Effector CD4-positive, alpha-beta T cell (primary cell): ENCODE measurements at places on chromosomes 6 and 20.

DNA sequence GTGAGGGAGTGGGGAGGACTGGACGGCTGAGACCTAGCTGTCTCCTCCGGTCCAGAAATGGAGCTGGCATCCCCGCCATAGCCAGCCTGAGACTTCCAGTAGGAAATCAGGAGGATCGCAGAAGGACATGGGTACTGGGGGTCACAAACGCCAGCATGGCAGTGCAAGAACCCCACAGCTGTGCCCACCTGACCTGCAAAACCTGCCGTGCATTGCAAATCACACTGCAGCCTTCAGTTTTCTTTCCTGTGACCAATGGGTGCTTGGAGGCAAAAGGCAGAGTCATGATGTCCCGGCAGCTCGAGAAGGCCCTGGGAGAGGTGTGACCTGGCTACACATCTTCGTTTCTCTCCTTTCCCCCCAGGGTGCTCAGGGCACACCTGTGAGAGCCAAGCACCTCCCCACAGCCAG lies 23.3 kb upstream of the PHACTR3 start:
- no peak for DNase-seq

- DNase-seq = no peak
Measured at GRCh38 chr6:22873513-22874136, 304.3 kb downstream of the HDGFL1 start.

DNA sequence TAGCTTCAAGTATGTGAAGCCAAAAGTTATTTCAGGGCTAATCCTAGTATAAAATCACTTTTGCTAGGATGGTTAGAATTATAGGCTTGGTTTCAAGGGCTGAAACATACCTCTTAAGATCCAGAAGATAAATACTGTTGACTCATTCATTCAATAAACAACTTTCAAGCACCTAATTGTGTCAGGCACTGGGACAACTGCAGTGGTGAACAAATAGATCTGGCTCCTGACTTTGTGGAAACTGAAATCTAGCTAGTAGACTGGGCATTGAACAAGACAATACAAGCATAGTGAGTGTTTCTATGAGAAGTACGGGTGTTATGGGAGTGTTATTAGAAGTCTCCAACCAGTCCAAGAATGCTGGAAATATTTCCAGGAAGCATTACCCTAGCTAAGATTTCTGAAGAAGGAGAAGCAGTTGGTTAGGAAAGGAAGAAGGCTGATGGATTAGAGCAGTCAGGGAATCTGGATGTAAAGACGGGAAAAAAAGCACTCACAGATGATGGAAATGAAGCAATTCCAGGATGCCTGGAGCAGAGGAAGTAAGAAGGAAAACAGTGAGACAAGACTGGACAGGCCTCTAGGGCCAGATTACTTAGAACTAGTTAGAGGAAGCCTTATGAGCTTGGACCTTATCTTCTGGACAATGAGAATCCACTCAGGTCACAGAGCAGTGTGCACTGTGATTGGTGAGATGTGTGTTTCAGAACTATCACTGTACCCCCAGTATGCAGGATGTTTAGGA lies 132.6 kb upstream of the RAB32 start:
- no peak for DNase-seq

DNA sequence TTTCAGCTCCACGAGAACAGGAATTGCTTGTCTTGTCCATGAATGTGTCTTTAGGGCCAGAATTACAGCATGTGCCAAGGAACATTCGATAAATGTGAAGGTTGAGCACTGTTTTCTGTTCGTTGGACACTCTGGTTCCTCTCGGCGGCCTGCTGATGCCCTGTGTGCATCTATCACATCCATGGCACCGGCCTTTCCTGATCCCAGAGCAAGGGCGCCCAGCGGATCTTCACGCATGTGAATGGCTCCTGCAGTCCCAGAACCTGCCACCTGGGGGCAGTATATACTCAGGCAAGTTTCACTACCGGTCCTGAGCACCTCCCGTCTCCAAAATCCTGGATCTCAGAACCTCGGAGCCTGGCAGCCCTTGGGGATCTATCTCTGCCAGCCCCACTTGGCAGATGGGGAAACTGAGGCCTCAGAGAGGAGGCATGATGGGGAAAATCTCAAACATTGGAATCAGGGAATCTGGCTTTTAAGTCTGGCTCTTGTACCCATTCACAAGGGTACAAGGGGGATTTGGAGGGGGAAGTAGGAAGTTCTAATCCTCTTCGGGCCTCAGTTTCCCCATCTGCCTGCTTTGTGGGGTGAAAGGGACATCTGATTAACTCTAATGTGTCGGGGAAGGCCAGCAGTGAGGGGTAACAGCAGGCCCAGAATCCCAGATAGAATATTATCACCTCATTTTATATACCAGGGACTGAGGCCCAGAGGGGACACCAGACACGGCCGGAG lies 4.3 kb upstream of the CEBPB start:
- DNase-seq = peak; percentile 91
